ENCODE measurements at places on chromosomes 3 and 15.

GRCh38 chr3:65130782-65131181, 443.0 kb upstream of the ADAMTS9 start:
- no peak for DNase-seq

GRCh38 chr3:99388780-99389179, 249.6 kb upstream of the COL8A1 start:
- DNase-seq, result no peak

- DNase-seq, result no peak
These were observed 1460.4 kb upstream of the ALCAM start for GRCh38 chr3:103906304-103906703.

DNA sequence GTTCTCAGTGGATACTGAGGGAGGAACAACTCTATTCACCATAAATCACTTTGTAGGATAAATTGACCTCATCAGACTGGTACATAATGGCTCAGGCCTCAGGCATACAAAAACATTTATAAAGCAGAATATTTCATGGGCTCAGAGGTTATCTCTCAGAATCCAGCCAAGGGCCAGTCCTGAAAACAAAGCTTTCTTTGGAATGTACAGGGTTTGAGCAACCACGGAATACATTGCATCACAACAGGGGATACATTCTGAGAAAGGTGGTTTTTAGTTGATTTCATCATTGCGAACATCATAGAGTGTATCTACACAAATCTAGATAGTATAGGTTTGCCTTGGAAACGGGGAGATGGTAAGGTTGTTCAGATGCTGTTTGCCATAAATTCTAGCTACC, 33.4 kb upstream of the CTDSPL2 start:
- no peak for DNase-seq

DNA sequence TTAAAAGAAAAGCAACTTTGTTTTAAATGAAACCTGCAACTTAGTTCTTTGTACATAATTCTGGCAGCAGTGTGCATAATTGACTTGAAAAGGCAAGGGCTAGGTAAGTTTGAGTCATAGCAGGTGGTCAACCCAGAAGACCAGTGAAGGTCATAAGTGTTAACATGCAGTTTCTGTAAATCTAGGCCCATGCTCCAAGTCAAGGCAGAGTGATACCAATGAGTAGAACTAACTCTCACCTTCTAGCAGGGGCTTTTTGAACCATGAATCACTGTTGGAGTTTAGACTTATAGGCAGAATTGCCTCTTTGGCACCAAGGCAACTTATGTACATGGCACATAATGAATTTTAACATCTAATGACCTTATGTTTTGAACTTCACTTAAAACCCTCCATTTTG, 29.5 kb upstream of the IL20RB start:
- DNase-seq, result no peak

GRCh38 chr3:141332416-141332815, 35.9 kb upstream of the ZBTB38 start:
- no peak for DNase-seq

GRCh38 chr3:129602730-129603560, 3.5 kb downstream of the PLXND1 start:
- DNase-seq, result peak; percentile 83

- DNase-seq, result peak; percentile 91
These were observed 6.7 kb downstream of the CISH start for GRCh38 chr3:50604628-50605588.

- no peak for DNase-seq
These were observed 1.3 kb downstream of the RAP2B start for GRCh38 chr3:153163393-153163724.

GRCh38 chr3:61964566-61964965, 403.2 kb downstream of the PTPRG start:
- DNase-seq, result no peak
